ENCODE measurements at places on chromosomes 7 and 10. TPM values are rescaled to one million over a fixed set of nuclear protein-coding genes. Genes with fewer than 3 reads are reported as not detected.

Gene PYROXD2
- 7.1 TPM for total RNA-seq

Gene KIFBP
- total RNA-seq = 41.5 TPM

Gene TCAF2
- total RNA-seq = 0.78 TPM

Gene TRPV6
- total RNA-seq = not detected

DNA sequence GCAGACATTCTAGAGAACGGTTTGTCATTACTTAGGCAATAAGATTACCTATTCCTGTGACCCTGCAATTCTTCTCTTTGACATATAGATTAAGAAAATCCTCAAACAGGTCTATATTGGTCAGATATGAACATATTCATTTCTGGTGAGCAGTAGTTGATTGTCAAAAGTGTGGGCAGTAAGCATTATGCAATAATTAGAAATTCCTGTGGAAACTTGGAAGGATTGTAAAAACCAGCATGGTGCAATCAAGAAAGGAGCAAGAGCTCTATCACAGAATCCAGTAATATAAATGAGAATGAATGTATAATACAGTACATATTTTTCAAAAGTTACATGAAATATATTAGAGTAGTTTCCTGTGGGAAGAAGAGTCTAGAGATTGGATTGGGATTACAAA, 406.5 kb downstream of the SUGCT start:
- DNase-seq = no peak

DNA sequence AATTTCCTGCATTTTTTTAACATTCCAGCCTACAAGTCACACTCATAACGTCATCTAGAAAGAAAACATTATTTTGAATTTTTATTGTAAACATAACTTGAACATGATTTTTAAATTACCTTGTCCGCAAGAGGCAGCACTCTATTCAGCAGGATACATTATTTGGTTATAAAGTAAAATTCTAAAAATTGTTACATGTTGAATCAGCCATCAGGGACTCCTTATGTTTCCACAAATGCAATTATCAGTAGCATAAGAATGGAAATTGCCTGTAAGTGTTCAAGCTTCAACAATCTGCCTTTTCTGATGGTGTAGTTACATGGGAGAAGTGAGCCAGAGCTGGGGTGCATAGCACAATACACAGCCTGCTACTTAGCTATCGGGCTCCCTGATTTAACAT, 97.5 kb downstream of the ZNF365 start:
- no peak for DNase-seq

DNA sequence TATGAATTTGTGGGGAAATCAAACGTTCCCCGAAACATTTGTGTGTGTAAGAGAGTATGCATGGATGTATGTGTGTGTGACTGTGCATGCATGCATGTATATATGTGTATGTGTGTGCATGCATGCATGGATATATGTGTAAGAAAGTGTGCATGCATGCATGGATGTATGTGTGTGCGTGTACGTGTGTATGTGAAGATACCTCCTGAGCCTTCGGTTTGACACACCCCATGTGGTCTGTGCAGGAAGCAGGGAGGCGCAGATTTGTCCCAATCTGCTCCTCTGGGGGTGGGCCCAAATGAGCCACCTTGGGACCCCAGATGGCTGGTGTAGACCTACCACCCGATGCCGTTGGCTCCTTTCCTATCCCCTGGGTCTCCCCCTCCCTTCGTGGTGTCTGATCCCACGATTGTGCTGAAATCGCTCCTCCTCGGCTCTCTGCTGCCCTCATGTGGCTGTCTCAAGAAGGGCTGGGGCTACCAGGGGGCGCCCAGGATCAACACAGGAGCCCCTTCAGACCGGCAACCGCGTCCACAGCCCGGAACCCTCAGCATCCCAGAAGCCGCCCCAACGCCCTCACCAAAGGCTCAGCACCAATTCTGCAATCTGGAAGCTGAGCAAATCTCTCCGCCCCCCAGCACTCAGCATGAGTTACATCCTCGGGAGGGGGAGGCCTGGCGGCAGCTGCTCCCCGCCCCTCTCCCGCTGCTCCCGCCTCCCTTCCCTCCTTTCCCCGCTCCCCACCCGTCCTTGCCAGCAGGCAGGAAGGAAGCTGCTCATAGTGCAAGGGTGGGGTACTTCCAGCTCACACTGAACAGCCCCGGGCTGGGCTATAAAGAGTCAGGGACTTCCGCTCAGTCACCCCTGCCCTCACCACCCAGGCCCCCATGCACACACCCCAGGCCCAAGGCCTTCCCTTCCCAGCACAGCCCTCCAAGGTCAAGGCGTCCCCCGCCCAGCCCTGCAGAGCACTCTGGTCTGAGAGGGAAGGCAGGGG, 2.3 kb upstream of the NOS3 start:
- DNase-seq = no peak

DNA sequence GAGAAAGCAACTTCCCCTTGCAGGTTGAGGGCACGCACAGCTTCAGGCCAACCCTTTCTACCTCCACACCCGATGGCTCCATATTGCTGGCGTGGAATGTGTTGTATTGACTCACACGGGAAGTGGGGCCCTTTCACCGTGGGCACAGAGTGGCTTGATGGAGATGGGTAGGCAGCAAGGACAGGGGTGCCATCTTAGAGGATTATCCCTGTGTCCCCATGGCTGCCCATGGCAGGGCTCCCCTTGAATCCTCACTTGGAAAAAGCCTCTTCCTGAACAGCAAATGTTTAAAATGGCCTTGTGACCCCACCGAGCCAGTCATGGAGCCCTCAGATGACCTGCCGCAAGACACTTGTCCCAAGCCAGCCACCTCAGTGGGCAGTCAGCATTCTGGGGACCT, 31.2 kb downstream of the CXCL12 start:
- no peak for DNase-seq

DNA sequence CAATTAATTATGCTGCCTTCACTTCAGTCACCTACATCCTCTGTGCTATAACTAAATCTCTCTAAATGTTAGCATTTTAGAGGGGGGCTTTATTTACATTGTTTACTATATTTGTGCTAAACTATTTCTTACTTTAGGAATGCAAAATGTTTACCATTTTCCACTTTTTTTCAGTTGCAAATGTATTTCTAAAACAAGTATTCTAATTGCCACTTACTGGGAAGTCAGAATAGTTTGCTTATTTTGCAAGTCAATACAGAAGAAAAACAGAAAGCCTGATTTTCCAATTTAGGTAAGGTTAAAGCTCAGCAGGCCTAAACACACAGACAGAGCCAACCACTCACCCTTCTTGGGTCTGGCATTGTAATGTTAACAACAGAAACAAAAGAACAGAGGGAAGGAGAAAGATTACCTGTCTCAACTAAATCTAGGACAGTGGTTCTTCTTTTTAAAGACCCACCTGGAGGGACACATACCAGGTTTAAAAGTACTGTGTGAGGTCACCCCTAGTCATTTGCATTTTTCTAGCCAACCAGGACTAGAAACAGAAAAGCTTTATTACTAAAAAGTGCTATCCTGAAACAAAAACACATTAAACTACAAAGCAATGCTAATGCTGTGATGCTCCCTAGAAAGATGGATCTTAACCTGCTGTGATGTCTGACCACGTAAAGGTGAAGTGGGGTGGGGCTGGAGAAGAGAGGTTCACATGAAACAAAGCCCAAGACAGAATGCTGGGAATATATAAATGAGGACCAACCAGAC, 178.2 kb downstream of the SLC25A13 start:
- DNase-seq = no peak

DNA sequence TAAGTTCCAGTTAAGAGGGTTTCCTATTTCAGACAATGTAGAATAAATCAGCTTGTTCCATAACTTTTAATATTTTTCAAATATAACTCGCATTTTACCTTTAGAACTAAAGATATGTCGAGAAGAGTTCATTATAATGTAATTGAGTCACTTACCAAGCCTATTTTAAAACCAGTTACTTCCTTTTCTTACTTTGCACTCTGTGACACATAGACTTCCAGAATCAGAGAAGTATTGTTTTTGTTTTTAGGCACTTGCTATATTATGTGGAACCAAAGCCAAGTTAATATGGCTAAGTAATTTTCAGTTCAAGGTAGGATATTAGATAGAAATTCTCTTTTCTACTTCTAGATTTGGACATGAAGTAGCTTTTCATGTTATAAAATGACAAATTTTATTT, 182.7 kb upstream of the PRPS1L1 start:
- DNase-seq = no peak
